Chondrocyte (in vitro differentiated cells): ENCODE measurements at places on chromosomes 11 and 22.

- DNase-seq: peak; percentile 46
Measured at GRCh38 chr22:36546092-36546804, 17.3 kb upstream of the EIF3D start.

DNA sequence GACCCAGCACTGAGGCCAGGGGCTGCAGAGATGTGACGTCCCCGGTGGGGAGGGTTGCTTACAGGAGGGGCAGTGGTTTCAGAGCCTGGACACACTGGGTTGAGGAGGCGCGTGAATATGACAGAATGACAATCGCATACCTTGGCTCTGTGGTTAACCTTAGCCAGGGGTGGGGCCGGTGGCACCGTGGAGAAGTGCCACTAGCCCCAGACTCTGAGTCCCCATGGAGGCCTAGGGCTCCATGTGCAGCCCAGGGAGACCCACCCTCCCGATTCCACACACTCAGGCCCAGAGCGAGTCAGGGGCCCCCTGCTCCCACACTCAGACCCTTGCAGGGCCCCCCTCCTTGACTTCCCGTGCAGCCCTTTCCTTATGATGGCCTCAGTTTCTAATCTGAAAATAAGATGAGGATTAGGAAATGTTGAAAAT lies 3.6 kb upstream of the ACR start:
- no peak for DNase-seq

DNA sequence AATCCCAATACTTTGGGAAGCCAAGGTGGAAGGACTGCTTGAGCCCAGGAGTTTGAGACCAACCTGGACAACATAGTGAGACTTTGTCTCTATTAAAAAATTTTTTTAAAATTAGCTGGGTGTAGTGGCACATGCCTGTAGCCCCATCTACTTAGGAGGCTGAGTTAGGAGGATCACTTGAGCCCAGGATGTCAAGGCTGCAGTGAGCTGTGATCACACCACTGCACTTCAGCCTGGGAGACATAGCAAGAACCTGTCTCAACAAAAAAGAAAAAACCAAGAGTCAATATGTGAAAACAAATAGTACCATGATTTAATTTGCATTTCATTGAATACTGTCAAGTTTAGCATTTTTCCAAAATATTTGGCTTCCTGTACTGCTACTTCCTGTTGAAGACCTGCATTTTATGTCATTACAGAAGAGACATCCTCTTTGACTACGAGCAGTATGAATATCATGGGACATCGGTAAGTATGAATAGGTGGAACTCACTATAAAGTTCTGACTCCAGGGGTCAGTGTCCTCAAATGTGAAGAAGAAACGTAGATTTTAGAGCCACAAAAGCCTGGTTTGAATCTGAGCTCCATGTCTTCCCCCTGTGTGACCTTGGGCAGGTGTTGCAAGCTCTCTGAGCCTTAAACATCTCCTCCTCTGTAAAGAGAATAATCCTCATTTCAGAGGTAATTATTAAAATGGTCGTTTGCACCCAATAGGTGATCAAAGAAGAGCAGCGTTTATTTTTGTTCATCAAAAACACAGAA lies 16.0 kb downstream of the CDC45 start:
- no peak for DNase-seq

GRCh38 chr11:124674571-124674970 lies 867 bp downstream of the SPA17 start:
- DNase-seq: no peak

DNA sequence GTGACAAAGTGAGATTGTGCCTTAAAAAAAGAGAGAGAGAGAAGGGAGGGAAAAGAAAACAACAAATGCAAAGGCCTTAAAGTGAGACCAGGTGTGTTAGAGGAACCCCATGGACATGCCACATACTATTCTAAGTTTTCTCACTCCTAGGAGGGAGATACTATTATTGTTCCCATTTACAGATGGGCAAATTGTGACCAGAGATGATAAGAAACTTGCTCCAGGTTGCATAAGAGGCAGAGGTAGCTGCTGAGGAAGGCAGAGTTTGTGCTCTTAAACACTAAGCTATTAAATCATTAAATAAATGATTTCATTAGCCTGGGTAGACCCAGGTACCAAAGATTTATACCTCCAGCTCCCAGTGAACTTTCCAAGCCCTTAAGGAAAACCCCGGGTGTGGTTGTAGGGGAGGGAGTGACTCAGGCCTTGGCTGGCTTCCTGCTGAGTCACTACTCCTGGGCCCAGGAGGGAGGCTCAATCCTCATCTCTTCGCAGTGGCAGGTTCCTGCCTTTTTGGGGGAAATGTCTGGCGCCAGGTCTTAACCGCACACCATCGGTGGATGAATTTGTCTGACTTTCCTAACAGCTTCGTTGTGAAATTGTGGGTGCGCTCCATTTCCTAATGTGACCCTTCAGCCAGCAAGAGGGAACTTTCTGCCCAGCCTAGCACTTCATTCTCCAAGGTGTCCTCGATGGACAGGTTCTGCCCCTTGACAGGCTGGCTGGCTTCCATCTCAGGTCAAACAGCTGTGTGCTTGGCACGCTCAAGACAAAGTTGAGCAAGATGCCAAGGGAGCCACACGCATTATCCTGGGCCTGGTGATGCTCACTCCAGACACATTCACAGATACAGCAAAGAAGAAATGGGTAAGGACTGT lies 33.4 kb upstream of the PTPRJ start:
- no peak for DNase-seq

DNA sequence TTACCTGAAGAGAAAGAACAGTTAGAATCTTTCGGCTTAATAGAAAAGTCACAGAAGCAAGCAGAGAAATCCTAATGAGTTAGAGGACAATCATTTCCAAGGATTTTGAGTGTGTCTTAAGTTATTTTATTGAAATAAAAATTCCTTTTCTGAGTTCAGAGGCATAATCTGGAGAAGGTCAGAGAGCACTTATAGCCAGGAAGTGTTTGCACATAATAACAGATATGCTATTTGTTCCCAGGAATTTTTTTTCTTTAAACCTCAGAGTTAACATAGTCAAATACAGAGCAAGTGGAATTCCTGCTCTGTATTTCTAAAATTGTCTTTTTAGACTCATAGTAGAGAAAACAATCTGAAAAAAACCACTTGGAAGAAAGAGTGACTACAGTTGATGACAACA lies 74.3 kb downstream of the SNX19 start:
- DNase-seq: no peak

GRCh38 chr11:120740380-120740779 lies 228.8 kb downstream of the GRIK4 start:
- no peak for DNase-seq

DNA sequence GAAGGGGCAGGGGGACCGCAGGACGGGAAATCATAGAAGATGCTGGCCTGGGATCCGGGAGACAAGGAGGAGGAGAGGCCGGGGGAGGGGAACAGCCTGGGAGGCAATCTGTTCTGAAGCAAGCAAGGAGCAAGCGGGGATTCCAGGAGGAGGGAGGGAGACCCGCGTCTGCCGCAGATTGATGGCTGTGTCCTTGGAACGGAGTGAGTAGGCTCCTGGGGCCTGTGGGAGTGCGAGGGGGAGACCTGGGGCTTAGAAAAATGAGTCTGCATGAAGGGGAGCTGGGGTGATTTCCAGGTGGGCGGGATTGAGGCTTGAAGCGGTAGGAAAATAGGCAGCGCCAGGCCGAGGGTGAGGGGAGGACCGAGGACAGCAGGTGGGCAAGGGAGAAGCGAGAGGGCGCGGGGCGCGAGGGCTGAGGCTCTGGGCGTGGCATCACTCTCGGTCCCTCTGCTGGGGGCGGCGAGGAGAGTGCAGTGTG lies 1.6 kb upstream of the LRRC55 start:
- DNase-seq: no peak

GRCh38 chr22:24140357-24140756 lies 40.9 kb upstream of the SUSD2 start:
- DNase-seq: no peak
